ENCODE measurements at places on chromosomes 1 and 21.

DNA sequence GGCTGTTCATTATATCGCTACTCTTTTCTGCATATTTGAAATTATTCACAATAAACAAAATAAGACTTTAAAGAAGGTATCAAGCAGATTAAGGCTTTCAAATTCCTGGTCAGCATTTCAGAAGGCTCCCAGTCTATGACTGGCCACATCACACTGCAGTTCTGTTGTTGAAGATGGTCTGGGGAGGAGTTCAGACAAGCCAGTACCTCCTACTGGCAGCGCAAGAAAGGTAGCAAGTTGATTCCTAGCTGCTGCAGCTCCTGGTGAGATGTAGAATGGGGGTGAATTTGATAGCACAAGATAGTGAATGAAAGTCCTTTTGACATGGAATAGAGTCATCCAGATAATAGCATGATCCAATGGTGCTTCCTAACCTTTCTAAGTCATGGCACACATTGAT, 88.2 kb upstream of the BEND5 start:
- DNase-seq: no peak

- DNase-seq: no peak
Observed at GRCh38 chr1:67896826-67897225, 63.6 kb upstream of the GNG12 start.

DNA sequence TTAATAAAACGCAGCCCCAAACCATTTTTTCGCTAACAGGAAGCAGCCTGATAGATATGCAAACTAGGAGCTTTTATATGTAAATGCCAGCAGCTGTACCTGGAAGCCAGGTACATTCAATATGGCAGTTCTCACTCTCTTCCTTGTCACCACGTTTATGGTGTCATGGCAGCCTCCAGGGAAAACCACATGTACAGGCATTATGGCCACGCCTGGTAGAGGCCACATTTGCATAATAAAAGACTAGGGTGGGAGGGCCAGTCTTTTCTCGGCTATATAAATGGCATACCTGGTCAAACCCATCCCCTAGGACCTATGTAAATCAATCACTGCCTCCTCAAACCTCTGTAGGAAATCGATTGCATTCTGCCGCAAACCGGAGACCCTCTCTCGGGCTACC, 247.5 kb downstream of the NEGR1 start:
- no peak for DNase-seq

DNA sequence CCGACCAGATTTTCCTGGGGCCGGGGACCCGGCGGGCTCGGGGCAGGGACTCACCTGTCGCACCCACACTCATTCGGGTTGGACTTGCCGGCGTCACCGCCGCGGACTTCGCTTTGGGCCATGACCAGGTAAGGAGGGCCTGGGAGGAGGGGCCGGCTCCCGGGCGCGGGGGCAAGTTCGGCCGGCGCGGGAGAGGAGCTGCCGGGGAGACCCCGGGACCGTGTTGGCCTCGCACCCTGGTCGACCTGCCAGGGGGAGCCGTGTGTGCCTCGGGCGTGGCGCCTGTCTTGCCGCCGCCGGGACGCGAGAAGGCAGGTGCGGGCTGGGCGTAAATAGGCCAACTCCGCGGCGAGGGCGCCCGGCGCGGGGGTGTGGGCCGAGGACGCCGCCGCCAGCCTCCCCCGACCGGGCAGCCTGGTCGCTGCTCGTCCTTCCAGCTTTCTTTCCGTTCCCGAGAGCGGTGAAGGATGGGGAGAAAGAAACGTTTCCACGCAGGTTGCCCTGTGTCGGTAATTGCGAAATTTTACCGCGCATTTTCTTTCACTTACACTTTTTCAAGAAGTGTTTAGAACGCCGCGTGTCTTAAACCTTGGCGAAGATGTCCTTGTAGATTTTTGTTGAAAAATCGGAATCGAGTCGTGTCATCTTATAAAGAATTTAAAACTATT, 558 bp downstream of the USP1 start:
- no peak for DNase-seq

DNA sequence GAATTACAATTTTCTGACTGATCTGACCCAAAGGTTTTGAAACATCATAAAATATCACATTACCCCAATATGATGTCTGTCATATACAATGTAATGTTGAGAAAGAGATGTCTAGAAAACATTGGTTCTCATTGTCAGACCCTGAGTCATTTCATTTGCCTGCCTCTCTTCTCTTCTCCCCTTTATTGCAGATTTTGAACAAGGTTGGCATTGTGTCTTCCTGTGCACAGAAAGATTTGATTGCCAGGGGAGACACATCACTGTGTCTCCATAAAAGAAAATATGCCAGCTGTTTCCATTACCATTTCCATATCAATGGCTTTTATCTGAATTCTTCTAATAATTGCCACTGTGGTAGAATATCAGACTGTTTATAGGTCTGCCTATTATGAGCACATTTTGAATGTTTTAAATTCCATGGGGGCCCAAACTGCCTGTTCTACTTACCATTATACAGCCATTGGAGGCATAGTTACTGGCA, 65.6 kb downstream of the IFI44 start:
- no peak for DNase-seq

GRCh38 chr1:172363852-172364251, 56.6 kb upstream of the C1orf105 start:
- no peak for DNase-seq

- DNase-seq: no peak
Observed at GRCh38 chr1:75492011-75492410, 118.9 kb downstream of the SLC44A5 start.

GRCh38 chr1:59046134-59046533, 250.8 kb upstream of the FGGY start:
- DNase-seq: no peak

DNA sequence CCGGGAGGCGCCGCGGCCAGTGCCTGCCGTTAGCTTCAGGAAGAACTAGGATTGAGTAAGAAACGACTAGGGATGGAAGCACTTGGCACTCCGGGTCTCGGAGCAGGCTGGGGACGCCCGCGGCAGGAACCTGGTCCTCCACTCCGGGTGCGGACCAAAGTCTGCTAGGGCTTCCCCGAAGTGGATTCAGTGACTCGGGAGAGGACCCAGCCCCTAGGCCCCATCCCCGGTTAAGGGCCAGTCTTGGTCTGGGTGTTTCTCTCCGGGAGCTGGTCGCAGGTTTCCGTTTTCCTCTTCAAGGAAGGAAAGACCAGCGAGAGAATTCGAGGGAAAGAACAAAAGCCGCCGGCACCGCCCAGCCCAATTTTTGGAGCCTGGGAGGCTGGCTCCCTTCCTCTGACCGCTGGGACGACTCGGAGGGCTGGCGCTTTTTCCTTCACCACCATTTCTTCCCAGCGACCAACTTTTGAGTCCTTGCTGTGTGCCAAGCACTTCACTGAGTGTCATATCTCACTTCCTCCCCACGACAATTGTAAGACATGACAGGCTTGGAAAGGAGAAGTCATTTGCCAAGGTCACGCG, 16.8 kb upstream of the STMN1 start:
- peak; percentile 2 for DNase-seq

GRCh38 chr1:20166051-20166450, 19.8 kb upstream of the UBXN10 start:
- no peak for DNase-seq

DNA sequence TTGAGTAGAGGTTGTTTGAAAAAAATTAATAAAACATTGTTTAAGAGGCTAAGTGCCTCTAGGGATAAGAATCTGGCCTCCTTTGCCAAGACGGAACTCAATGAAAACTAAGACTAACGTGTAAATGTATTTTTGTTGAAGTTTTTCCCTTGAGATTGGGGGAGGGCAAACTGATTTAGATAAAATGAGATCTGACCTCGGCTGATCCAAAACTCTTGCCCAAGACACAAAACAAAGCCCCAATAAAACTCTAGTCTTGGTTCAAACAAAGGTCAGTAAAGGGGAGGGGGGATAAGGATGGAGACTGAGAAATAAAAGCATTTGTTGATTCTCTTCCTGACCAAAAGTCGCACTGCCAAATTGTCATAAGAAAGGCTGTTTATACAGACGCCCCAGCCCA, 134.8 kb upstream of the DPT start:
- DNase-seq: no peak

- no peak for DNase-seq
Observed at GRCh38 chr1:22576150-22576544, 12.9 kb downstream of the EPHA8 start.

GRCh38 chr1:234731569-234732085, 121.6 kb upstream of the IRF2BP2 start:
- DNase-seq: no peak

- no peak for DNase-seq
Observed at GRCh38 chr1:59747420-59748024, 67.2 kb upstream of the HOOK1 start.

DNA sequence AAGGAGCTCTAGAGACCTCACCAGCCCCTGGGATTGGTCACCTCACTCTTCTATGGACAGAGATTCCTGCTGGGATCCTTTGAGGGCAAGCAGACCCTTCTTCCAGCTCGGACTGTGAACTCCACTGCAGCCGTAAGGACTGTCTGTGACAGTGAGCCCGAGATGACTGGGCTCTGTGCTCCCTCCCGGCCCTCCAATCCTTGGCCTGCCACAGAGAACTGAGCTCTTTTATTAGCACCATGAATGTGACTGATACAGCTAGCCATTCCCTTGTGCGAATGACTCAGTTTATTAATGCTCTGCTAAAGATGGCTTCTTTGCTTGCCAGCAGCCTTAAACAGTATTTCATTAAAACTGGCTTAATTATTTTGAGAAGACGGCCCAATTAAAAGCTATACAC, 194.6 kb upstream of the LMO4 start:
- no peak for DNase-seq

- DNase-seq: no peak
Observed at GRCh38 chr1:84122780-84123382, 21.2 kb upstream of the PRKACB start.

DNA sequence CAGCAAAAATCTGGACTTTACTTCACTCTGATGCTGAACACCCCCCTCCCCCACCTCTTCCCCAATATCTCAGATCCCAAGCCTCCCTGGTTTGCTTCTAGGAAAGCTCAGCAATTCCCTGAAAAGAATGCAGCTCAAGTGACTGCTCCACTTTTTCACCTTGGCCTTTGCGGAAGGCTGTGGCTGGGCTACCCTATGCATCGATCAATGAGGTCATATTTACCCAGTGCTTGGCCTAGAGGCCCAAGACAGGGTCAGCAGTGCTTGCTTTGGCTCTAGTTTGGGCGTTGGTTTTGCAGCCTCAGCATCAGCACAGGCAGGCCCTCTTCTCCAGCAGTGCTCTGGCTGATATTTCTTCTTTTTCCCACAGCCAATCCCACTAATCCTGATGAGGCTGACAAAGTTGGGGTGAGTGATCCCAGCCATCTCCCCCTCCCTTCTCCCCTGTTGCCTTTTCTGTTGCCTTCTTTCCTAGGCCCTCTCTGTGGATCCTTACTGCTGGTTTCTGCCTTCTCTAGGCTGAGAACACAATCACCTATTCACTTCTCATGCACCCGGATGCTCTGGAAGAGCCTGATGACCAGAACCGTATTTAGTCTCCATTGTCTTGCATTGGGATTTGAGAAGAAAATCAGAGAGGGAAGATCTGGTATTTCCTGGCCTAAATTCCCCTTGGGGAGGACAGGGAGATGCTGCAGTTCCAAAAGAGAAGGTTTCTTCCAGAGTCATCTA, 14.2 kb downstream of the FCGR2B start:
- no peak for DNase-seq

DNA sequence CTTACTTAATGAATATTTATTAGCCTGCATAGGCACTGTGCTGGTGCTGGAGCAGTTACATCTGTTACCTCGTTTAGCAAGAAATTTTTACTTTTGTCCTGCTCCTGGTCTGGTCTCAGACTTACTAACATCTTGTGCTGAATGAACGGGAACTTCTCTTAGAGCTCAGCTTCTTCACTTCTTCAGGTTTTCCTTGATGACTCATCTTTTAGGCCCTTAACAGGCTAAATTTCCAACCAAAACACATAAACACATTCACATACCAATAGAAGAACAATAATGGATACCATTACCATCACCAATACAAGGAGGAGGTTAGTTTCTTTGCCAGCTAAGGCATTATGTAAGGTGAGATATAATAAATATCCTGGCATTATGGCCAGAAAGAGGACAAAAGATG, 68.9 kb downstream of the IFI44 start:
- no peak for DNase-seq

DNA sequence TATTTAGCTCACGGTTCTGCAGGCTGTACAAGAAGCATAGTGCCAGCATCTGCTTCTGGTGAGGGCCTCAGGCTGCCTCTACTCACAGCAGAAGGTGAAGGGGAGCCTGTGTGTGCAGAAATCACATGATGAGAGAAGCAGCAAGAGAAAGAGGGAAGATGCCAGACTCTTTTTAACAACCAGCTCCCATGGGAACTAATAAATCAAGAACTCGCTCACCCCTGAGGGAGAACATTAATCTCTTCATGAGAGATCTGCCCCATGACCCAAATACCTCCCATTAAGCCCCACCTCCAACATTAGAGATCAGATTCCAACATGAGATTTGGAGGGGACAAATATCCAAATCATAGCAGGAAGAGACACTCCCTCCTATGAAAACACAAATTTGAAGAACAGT, 74.1 kb downstream of the OLFML2B start:
- DNase-seq: no peak

DNA sequence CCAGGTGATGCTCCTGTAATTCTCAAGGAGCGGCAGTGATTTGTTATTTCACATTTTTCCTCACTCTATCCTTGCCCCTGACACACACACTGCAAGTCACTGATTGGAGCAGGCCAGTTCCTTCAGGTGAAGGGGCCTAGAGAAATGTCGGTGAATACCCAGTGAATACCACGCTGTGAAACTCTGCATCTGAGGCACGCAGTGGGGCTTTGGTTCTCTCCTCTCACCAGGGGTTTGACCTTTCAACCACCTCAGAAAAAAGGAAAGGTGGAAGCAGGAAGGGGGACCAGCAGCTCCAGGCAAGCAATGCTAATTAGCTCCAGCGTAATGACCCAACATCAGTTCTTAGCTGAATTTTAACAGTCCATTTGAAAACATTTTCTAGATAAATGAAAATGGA, 532 bp upstream of the FAM177B start:
- no peak for DNase-seq

- no peak for DNase-seq
Observed at GRCh38 chr1:241551759-241552638, 19.8 kb downstream of the KMO start.

Data from NCI-H774 (cell line).